ENCODE measurements at places on chromosomes 3 and 15.

DNA sequence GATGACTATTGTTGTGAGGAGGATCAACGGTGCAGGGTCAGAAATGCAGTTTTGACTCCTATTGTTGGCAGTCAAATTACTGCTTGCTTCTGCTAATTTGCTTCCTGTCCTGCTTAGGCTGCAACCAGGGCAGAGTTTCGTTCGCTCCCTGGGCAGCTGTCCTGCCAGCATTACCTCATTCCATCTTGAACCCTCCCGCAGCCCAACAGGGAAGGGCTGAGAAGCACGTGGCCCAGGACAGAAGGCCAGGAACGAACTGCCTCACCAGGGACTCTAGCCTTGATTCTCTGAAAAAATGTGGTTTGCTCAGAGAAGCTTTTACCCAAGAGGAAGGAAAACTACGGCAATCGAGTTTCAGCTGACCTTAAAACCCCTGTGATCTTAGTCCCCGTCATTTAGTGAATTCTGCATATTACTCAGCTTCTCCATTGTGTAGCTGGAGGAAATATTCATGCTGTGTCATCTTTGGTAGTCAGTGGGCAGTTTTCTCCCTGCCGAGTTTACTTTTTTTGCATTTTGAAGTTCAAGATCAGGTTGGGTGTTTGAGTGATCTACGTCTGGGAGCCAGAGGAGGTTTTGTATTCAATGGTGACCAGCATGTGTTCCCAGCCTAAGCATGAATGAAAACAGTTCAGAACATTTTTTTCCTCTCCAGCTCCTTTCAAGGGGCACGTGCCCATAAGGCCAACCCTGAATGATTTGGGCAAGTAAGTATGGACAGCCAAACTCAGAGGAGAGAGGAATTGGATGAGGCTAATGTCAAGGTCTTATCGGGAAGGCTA lies 23.0 kb downstream of the TLNRD1 start:
- DNase-seq: peak; percentile 52

DNA sequence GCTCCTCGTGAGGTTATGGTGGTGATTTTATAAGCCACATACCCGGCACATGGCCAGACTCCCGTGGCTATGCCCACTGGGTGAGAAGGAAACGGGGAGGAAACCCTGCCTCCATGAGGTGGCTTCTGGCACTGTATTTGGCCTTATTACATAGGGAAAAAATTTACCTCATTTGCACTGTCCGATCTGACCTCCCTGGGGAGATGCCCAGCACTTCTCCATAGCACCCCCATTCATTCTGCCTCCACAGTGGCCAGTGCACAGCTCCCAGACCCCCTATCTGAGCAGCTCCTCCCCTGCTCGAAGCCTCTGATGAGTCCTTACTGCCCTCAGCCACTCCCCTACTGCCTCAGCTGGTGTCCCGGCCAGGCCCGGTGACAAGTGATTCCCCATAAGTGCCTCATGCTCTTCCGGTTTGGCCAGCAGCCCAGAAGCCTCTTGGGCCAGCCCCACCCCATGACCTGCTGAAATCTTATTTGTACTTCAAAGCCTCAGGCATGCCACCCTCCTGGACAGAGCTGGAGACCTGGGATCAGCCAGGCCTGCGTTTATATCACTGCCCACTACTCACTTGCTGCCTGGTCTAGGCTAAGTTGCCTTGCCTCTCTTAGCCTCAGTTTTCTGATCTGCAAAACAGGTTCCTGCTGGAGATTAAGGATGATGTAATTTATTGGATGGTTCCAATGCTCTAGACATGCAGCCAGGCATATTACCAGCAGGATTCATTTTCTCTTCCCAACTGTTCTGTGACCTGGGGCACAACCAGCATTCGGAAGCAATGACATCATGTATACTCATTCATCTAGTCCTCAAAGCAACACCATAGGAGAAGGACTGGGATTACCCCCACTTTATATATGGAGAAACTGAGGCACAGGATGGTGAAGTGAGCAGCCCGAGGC lies 30.6 kb upstream of the SLC6A6 start:
- peak; percentile 75 for DNase-seq

- DNase-seq: no peak
Observed at GRCh38 chr3:115052906-115053305, 94.2 kb downstream of the ZBTB20 start.

DNA sequence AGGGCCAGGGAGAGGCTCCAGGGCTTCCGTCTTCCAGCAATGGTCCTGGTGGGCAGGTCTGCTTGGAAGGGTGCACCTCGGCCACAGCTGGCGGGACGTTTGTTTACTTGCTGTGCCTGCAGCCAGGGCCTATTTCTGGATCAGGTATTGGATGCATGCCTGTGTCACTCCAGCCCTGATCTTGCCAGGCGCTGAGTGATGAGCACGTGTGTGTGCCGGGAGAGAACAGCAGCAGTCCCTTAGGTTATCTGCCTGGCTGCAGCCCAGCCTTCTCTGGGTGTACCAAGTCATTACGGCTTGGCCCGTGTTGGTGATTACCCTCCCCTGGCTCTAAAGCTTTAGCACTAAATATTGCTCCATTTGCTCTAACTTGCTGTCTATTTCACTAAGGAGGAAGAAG lies 14.9 kb downstream of the CCDC32 start:
- DNase-seq: no peak

- no peak for DNase-seq
Observed at GRCh38 chr15:76181705-76182107, 121.9 kb downstream of the TMEM266 start.

DNA sequence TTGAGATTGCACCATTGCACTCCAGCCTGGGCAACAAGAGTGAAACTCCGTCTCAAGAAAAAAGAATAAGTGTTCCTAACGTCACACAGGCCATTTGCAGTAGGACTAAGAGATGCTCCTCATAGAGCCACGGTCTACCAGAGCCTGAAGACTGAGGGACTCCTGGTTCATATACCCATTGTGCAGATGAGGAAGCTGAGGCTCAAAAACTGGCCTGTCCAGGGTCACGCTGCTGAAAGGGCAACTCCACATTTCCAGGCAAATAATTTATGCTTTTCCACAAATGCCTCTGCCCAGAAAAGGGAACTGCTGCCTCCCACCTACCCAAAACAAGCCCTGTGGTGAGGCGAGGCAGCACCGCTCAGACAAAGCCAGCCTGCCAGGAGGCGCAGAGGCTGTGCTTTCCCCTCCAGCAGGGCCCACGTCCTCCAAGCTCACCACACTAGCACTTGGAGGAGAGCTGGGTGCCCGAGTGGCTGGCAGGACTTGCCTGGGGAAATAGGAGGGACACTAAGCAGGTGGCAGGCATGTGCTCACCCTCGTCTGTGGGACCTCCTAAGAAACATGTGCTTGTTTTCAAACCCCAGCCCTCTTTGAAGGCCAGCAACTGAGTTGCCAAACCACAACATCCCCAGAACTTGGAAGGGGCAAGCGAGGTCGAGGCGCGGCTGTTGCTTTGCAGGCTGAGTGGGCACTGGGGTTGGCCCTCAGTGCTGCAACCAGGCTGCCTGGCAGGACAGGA lies 195.6 kb downstream of the XXYLT1 start:
- no peak for DNase-seq

GRCh38 chr3:87800516-87800915 lies 258.3 kb downstream of the CGGBP1 start:
- DNase-seq: no peak

DNA sequence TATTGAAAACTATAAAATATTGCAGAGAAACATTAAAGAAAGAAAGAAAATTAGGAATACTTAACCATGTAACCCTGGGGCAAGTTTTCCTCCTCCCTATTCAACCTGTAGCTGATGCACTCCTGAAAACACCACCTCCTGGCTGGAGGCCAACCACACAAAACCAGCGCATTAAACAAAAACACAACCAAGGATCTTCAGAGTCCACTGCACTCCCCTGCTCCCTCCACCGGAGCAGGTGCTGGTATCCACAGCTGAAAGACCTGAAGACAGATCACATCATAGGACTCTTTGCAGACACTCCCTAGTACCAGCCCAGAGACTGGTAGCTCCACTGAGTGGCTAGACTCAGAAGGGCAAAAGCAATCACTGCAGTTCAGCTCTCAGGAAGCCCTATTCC lies 13.6 kb upstream of the ADAMTS17 start:
- DNase-seq: no peak

Data from mesenchymal stem cell (in vitro differentiated cells and primary cell).